ENCODE measurements at places on chromosomes 1 and 21.
A peak's percentile ranks its signal among the peaks of the same experiment; 100 is the strongest.

GRCh38 chr1:19872190-19872589 is 10.0 kb upstream of the OTUD3 start:
- no peak for DNase-seq

GRCh38 chr1:19824541-19824940 is 9.5 kb upstream of the RNF186 start:
- DNase-seq = no peak

DNA sequence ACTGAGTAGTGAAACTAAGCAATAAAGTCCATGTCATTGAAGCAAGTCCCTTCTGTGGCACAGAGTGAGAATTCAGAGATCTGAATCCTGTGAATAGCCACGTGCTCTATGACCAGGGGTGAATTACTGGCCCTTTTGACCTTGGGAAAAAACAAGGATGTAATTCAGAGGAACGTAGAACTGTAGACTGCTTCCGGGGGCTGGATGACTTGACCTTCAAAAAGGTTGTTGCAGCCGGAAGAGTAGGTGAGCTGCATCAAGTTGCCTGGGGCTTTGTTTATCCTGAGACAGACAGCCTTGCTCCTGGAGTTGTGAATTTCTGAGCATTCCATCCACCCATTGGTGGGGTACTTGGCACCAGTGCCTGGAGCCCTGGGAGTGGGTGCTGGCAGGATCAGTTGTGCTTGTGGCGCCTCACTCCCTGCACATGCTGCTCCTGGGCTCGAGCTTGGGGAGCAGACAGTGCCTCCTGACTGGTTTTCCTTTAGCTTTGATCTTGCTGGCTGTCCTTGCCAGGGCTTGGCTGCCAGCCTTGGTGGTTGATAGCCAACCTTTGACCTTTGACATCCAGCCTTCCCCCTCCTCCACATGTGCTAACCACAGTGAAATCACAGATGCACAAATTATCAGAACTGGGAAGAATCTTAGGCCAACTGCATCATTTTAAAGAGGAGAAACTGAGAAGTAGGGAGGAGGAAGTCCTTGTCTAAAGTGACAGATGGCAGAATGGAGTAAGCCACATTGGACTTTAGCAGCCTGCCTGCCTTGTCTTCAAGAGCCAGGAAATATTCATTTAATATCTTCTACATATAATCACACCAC is 16.2 kb upstream of the MYOG start:
- peak; percentile 59 for DNase-seq

GRCh38 chr1:199727682-199728081 is 299.8 kb upstream of the NR5A2 start:
- no peak for DNase-seq

DNA sequence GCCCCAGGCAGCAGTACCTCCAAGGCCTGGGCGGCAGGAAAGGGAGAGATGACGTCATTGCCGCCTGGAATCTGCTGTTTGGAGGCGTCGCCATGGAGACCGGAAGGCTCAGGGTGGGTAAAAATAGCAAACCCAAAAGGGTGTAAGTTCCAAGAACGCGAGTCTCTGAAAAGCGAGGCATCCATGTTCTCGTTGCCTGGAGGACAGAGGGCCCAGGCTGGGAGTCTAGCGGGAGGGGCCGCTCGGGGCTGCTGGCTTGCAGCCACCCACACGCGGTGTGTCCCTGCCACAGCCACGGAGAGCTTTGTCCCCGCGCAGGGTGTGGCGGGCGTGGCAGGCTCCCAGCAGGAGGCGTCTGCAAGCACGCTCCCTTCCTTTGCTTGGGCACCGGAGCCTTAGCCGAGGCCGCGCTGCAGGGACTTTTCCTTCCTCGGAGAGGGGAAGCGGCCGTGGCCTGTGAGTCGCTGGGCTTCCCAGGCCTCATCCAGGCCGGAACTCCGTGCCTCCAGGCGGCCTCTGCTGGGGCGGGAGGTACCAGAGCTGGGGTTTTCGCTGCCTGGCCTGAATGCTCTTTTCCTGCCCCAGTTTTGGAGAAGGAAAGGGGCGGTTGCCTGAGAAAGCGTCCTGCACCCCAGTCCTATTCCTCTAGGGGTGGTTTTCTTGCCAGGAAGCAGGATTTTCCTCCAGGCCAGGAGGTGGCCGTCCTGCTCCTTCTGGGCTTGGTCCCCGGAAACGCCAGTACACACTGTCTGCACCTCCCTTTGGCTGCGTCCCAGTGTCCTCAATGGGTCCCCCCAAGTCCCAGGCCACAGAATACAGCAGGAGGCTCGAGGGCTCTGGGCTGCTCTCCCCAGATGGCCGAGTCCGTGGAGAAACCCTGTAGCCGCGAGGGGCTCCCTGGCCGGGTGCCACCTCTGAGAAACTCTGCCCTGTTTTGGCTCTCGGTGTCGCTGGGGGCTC is 15.3 kb upstream of the SKI start:
- DNase-seq = peak; percentile 41
